ENCODE measurements at places on chromosomes 4 and X. TPM values are rescaled to one million over a fixed set of nuclear protein-coding genes. Genes with fewer than 3 reads are reported as not detected.

The JAKMIP1 gene
- not detected for total RNA-seq

DNA sequence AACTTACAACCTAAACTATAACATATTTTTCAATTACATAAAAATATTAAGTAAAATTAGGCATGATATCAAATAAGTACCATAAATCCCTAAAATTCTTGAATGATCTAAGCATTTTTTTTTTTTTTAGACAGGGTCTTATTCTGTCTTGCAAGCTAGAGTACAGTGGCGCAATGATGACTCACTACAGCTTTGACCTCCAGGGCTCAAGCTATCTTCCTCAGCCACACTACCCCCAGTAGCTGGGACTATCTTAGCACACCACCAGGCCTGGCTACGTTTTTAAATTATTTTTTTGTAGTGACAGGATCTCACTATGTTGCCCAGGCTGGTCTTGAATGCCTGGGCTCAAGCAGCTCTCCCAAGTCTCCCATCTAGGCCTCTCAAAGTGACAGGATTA is 1042.3 kb downstream of the FSTL5 start:
- no peaks in the 10 kb centered on the region for H3K36me3 ChIP-seq
- no peak overlapping the region for H3K27ac ChIP-seq
- no peaks in the 10 kb centered on the region for H3K4me1 ChIP-seq
- H3K27me3 ChIP-seq: no peaks in the 10 kb centered on the region

DNA sequence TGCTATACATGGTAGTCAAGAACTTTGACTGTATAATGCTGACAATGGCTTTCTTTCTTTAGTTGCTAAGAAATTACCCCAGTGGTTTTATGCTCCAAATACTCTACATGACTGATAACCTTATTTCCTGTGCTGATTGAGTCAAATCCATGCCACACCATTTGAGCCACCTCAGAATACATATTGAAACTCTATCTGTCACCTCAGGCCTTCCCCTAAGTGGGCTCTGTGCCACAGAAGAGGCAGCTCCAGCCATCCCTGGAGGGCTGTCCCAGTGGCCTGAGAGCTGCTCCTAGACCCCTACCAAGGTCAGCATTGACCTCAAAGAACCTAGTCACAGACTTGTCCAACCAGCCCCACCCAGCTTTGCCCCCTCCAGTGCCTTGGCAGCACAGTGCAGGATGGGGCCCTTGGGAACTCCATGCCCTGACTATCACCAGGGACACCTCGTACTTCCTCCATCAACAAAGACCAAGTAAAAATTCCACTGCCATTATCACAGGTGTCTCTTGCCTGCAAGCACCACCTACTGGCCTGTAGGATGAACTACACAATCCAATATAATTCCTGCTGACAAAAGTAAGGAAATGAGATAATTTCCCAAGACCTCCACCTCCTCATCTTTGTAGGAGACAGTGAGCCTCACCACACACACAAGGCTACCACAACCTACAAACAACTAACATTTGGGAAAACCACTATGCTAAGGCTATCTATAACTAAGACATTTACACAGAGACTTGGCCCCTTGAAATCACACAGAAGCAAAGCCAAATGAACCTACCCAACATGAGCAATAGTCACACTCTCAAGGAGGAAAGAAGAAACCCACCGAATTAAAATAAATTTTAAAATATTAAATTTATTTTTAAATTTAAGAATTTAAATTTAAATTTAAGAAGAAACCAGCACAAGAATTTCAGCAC is 239.9 kb downstream of the NKX6-1 start:
- H3K36me3 ChIP-seq: no peaks in the 10 kb centered on the region
- H3K27ac ChIP-seq: no peak overlapping the region
- no peak overlapping the region for H3K4me3 ChIP-seq
- peak; percentile 12 for DNase-seq
- no peaks in the 10 kb centered on the region for H3K4me1 ChIP-seq
- H3K27me3 ChIP-seq: no peaks in the 10 kb centered on the region

The RAB39B gene
- total RNA-seq: 0.29 TPM

DNA sequence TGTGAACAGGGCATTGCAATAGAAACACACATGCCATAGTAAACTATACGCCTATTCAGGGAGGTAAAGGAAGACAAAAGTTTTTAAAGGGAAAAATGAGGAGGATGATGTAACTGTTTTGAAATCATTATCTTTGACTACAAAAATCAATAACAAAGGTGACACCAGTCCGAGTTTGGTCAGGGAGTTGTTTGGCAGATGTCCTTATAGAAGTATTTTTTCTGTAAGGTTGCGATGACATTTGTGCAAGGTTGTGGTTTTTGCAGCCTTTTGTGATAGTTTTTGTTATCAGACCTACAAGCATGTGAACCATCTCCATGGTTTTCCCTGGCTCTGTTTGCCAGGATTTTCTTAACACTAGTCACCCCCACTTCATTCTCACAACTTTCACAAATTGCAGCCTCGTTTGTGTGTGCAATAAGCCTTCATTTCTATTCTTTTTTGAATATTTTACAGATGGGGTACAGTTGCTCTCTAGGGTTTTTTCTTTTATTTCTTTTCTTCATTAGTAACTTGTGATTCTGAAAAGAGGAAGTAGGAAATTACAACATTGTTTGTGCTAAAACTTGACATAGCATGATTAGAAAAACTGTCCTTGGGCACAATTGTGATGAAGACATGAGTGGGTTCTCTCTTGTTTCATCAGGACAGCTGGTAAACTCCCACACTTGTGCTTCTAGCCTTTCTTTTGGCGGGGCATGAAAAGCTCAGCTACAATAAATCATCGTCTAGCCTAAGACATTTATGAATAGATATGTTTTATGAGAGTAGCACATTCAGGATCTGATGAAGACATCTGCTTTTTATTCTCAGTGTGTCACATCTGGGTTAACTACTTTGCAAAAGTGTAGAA is 60.2 kb upstream of the PNPLA4 start:
- H3K27me3 ChIP-seq: no peaks in the 10 kb centered on the region
- H3K4me3 ChIP-seq: no peak overlapping the region
- DNase-seq: no peak

DNA sequence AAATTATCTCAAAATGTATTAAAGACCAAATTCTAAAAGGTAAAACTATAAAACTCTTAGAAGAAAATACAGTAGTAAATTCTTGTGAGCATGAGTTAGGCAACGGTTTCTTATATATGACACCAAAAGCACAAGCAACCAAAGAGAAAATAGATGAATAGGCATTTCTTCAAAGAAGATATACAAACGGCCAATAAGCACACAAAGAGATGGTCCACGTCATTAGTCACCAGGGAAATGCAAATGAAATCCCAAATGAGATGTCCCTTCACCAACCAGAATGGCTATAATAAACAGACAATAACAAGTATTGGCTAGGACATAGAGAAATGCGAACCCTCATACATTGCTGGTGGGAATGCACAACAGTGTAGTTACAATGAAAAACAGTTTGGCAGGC is 44.6 kb downstream of the RAB33A start:
- no peak overlapping the region for H3K27ac ChIP-seq
- H3K4me3 ChIP-seq: no peak overlapping the region
- no peaks in the 10 kb centered on the region for H3K4me1 ChIP-seq
- DNase-seq: no peak

DNA sequence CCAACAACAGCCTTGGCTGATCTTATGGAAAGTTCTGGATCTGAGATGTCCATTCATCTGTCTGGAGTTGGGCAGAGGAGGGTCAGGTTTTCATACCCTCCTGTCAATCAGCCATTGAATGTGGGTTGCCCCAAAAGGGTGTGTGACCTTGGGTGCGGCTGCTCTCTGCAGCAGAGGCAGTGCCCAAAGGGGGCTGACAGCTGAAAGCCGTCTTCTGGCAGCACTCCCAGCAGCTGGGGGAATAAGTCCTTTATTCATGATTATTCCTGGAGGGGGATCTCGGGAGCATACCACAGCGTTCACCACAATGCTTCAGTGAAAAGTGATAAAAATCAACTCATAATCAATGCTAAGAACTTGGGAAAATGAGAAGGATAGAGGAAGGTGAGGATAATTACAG is 54.7 kb downstream of the OTC start:
- no peak overlapping the region for H3K27ac ChIP-seq
- H3K4me3 ChIP-seq: no peak overlapping the region
- DNase-seq: no peak
- no peaks in the 10 kb centered on the region for H3K27me3 ChIP-seq
- no peaks in the 10 kb centered on the region for H3K4me1 ChIP-seq
- no peaks in the 10 kb centered on the region for H3K36me3 ChIP-seq

The TLR1 gene
- 8.1 TPM for total RNA-seq

DNA sequence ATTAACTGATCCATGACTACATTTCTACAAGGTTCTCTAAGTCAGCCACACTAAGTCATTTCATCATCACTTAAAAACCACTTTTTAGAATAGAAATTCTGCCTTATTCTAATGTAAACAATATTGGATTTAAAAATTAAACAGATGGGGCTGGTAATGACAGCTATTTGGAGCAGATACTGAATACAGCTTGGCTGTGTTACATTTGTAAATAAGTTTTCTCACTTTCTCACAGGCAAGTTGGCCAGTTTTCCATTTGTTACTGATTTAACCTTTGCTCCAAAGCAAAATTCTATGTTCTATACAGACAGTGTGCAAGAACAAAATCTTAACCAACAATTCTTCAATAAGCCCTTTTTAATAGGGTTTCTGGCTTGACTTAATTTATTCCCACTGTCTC is 370.7 kb downstream of the GRIA2 start:
- H3K4me1 ChIP-seq: peaks cover 6% of the 10 kb centered on the region
- peak; percentile 30 for DNase-seq
- H3K4me3 ChIP-seq: no peak overlapping the region
- H3K27ac ChIP-seq: no peak overlapping the region
- H3K36me3 ChIP-seq: no peaks in the 10 kb centered on the region
- no peaks in the 10 kb centered on the region for H3K27me3 ChIP-seq

GRCh38 chr4:138494931-138495330 is 252.8 kb upstream of the SLC7A11 start:
- no peak overlapping the region for H3K4me3 ChIP-seq
- no peaks in the 10 kb centered on the region for H3K27me3 ChIP-seq
- no peak overlapping the region for H3K27ac ChIP-seq
- H3K36me3 ChIP-seq: no peaks in the 10 kb centered on the region
- H3K4me1 ChIP-seq: no peaks in the 10 kb centered on the region

The MCF2 gene
- total RNA-seq: not detected

GRCh38 chr4:24769571-24769970 is 25.8 kb upstream of the SOD3 start:
- no peaks in the 10 kb centered on the region for H3K4me1 ChIP-seq
- no peak overlapping the region for H3K27ac ChIP-seq
- H3K4me3 ChIP-seq: no peak overlapping the region
- H3K27me3 ChIP-seq: no peaks in the 10 kb centered on the region
- no peak for DNase-seq

Measured in stomach (tissue), 19 donors.